ENCODE measurements at places on chromosomes 11 and 22. TPM values are rescaled to one million over a fixed set of nuclear protein-coding genes. Genes with fewer than 3 reads are reported as not detected.

The RCN1 gene
- total RNA-seq: 24.8 TPM

The USP2 gene
- total RNA-seq: 0.57 TPM

The KREMEN1 gene
- total RNA-seq: 0.35 TPM

The MCAT gene
- 10.0 TPM for total RNA-seq

The KRTAP5-2 gene
- total RNA-seq: not detected

The DDIAS gene
- 15.8 TPM for total RNA-seq

The GLB1L2 gene
- 9.3 TPM for total RNA-seq

The CHRM1 gene
- not detected for total RNA-seq

The CCDC89 gene
- total RNA-seq: not detected

The KRTAP5-8 gene
- not detected for total RNA-seq

The WNT11 gene
- not detected for total RNA-seq

The DKK3 gene
- total RNA-seq: not detected

The RBMXL2 gene
- not detected for total RNA-seq

The EHF gene
- total RNA-seq: not detected

The MGAT3 gene
- total RNA-seq: 0.62 TPM

The FAM181B gene
- total RNA-seq: not detected

The SLC22A12 gene
- not detected for total RNA-seq

The IFTAP gene
- 4.2 TPM for total RNA-seq

The ANO5 gene
- not detected for total RNA-seq

The DAGLA gene
- 0.02 TPM for total RNA-seq

The DRICH1 gene
- total RNA-seq: not detected

The OR5A1 gene
- total RNA-seq: not detected

The LRRC56 gene
- 1.0 TPM for total RNA-seq

Measured in activated naive CD4-positive, alpha-beta T cell treated with anti-CD3 and anti-CD28 coated beads for 36 hours (primary cell).